Uterus (tissue), 4 donors: ENCODE measurements at places on chromosomes 2 and 18.

- no peak for DNase-seq
Measured at GRCh38 chr2:61165946-61166345, 4.0 kb downstream of the C2orf74 start.

GRCh38 chr2:185667452-185667851, 71.2 kb upstream of the FSIP2 start:
- DNase-seq, result no peak

DNA sequence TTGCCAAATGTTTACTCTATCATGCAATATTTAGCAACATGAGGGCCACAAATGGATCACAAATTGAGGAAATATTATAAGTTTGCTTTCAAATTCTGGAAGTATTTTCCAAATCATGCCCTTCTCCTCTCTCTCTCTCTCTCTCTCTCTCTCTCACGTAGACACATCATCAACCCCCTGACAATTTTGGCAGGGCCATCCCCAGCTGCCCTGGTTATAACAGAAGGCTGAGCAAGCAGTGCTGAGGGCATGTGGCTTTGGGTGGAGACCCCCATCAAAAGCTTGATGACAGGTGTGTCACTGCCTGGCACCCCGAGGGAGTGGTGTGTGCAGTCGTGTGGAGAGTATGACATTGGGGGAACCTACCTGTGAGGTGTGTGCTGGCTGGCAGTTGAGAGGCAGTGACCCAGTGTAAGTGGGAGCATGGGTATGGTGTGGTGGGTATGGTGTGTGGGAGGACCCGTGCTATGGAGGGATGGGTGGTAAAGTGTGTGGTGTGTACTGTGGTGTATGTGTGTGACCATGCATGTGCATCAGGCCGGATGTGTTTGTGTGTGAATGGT, 224.5 kb downstream of the TTC32 start:
- no peak for DNase-seq

DNA sequence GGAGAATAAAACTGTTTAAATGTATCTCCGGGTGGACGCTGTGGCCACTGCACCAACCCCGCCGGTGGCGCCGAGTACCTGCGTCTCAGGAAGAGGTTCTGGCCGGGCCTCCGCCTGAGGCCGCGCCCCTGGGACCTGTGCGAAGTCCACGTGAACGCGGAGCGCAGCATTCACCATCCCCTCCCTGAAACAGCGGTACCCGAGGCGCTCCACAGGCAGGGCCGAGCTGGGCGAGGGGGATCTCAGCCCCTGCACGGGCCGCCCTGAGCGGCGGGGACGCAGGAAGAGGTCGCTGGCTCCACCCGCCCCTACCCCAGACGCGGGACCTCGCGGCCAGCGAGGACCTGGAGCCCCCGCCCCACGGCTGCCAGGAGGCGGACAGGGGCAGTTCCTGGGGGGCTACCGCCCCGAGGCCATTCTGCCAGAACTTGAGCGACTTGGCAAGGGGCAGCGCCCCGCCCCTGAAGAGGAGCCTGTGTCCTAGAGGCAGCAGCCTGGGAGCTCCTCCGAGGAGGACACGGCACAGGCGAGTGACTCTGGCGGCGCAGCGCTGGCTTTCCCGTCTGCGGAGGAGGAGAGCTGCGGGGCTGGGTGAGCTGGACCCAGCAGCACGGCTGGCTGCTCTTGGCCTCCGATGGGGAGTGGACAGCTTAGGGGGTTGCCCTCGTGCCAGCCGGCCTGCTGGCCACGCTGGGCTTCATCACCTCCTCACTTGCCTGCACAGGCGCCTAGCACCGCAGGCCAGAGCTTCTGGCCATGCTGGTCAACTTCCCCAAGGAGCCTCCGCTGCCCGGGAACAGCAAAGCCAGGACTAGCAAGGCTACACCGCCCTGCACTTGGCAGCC, 9.7 kb upstream of the TEKT4 start:
- DNase-seq, result peak; percentile 5

- DNase-seq, result no peak
Measured at GRCh38 chr2:86037795-86038192, 67.9 kb downstream of the POLR1A start.

GRCh38 chr2:99485411-99485810, 4.4 kb downstream of the REV1 start:
- no peak for DNase-seq

DNA sequence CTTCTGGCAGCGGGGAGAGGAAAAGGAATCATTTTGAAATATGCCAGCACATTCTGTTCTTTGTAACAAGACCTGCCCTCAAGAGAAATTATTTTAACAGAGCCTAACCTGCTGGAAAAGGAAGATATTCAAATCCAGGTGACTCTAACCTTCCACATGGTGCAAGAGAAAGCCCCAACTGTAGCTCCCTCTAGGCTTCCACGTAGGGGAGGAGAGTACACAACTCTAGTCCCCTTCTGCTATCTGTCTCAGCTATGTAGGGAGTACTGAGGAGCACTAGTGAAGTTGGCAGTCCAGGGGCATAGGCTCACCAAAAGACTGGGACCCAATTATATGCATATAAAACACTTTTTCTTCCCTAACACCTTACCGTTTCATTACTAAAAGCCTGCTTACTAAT, 82.2 kb upstream of the SIX3 start:
- no peak for DNase-seq

- no peak for DNase-seq
Measured at GRCh38 chr2:16073921-16074425, 133.6 kb downstream of the MYCN start.

GRCh38 chr2:207513551-207514257, 16.1 kb upstream of the CREB1 start:
- no peak for DNase-seq

DNA sequence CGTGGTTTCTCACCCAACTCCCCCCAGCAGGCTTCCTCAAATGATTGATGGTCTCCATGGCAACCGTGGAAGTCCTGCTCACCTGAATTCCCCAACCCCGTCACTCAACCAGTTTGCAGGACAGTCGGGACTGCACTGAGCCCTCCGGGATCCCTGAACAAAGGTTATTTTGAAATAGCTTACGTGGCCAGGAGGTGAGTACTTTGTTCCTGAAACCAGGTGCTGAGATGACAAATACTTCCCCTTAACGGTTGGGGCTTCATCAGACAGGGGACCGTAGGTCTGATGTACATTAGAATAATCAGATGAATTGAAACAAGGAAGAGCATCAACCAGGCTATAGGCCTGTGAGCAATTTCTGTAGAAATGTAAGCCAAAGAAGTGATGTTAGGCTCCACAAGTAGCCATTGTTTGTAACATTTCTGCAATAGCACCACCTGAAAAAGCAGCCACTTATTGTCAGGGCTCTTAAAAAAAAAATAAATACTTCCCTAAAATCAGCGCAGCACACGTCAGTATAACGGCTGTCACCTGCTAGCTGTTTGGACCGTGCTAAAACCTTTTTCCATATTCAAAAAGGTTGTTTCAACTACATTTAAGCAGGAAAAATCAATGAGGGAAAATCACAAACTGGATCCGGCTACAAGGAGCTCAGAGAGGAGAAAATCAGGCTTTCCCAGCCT, 206.4 kb upstream of the ID2 start:
- no peak for DNase-seq

DNA sequence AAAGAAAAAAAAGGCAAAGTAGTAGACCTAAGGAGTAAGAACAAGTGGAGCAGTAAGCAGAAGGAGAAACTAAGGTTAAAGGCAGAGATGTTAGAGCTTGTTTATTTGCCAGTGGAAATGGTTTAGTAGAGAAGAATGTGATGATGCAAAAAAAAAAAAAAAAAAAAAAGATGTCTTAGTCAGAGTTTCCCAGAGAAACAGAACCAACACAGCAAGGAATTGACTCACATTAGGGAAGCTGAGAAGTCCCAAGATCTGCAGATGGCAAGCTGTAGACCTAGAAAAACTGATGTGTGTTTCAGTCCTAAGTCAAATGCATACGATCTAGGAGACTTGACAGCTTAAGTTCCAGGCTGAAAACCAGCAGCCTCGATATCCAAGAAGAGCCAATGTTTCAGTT, 1548.8 kb upstream of the LRRTM1 start:
- DNase-seq, result no peak

- DNase-seq, result no peak
Measured at GRCh38 chr2:158403237-158403636, 53.3 kb downstream of the CCDC148 start.

GRCh38 chr2:179264368-179265081, at the start of gene SESTD1:
TSS of gene SESTD1 (minus strand) at chr2:179264832. CDS start at chr2:179191841, 72,991 bp downstream.
- DNase-seq, result peak; percentile 65

GRCh38 chr18:54250846-54251261, 18.5 kb upstream of the POLI start:
- DNase-seq, result no peak

- DNase-seq, result no peak
Measured at GRCh38 chr18:69358212-69358895, 42.3 kb upstream of the DOK6 start.
